ENCODE measurements at places on chromosomes 7 and 10. TPM values are rescaled to one million over a fixed set of nuclear protein-coding genes. Genes with fewer than 3 reads are reported as not detected.

GRCh38 chr7:6640246-6640721, 3.2 kb downstream of the ZNF316 start:
- H3K4me1 ChIP-seq = peaks cover 18% of the 10 kb centered on the region
- H3K4me3 ChIP-seq = no peak overlapping the region
- no peak overlapping the region for H3K27ac ChIP-seq
- H3K27me3 ChIP-seq = no peaks in the 10 kb centered on the region

DNA sequence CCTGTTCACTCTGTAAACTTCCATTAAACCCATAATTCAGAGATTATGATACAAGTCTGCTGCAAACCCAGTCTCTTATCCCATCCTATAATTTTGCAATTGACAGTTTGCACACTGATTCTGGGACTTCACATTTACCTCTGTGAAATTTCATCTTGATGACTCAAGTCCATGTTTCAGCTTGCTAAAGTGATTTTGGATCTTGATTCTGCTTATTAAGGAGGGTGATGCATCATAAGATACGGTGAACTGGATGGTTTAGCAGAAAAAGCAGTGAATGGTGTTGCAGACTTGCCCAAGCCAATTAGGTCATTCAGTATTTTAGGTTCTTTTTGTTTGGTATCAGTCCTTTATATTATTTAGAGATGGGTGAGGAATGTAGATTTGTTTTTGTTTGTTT, 125.5 kb upstream of the PODXL start:
- H3K4me1 ChIP-seq = no peaks in the 10 kb centered on the region
- no peak for DNase-seq
- H3K36me3 ChIP-seq = no peaks in the 10 kb centered on the region
- H3K27me3 ChIP-seq = no peaks in the 10 kb centered on the region
- no peak overlapping the region for H3K4me3 ChIP-seq
- no peak overlapping the region for H3K27ac ChIP-seq

DNA sequence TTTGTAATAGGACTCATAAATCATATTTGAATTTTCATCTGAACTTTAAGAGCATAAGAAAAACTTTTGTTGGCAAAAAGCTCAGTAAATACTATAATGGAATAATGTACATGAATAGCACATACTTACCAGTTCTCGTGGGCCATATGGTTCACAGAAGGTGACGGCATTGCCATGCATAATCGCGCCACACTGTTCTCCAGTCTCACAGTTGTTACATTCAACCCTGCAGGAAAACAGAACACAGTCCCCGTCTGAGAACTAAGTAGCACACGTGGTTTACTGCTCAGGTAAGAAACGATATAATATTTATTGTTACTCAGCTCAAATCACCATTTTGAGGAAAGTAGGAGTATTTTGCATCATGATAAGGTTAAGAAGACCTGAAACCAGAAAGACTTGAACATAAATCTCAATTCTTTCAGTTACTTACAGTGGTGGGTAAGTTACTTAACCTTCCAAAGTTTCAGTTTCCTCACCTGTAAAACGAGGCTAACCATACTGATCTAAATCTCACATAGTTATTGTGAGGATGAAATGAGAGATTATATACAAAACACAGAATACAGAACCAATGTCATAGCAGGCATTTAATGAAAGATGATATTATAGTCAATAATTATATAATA, 261.4 kb downstream of the RELN start:
- H3K27me3 ChIP-seq = no peaks in the 10 kb centered on the region
- H3K36me3 ChIP-seq = no peaks in the 10 kb centered on the region
- DNase-seq = no peak

DNA sequence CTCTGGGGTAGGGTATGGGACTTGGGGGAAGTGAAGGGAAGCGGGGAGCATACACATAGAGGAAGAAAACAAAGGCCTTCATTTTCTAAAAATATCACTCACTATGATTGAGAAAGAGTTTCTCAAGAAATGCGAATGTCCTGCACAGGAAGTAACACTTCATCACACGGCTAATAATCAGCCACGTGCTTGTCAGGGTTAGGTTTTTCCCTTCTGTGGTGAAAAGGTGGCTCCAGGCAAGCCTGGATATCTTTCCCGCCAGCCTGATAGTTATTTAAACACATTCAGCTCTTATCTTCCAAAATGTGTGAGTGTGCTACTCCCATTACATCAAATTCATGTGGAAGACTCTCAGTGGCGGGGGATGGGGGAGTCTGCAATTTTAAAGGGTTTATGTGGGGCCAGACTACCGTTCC, 166.4 kb upstream of the ADO start:
- DNase-seq = no peak
- H3K36me3 ChIP-seq = no peaks in the 10 kb centered on the region
- no peak overlapping the region for H3K4me3 ChIP-seq
- peaks cover 7% of the 10 kb centered on the region for H3K4me1 ChIP-seq
- H3K27ac ChIP-seq = no peak overlapping the region
- H3K27me3 ChIP-seq = no peaks in the 10 kb centered on the region

The HECW1 gene
- 14.5 TPM for polyA plus RNA-seq

The HGF gene
- polyA plus RNA-seq = 3.4 TPM

The RNLS gene
- 13.0 TPM for polyA plus RNA-seq

The POT1 gene
- polyA plus RNA-seq = 28.9 TPM

The INA gene
- 7.7 TPM for polyA plus RNA-seq

The GPR37 gene
- 41.9 TPM for polyA plus RNA-seq

All from testis (tissue), 5 donors.